ENCODE measurements at places on chromosomes 2 and 18.

DNA sequence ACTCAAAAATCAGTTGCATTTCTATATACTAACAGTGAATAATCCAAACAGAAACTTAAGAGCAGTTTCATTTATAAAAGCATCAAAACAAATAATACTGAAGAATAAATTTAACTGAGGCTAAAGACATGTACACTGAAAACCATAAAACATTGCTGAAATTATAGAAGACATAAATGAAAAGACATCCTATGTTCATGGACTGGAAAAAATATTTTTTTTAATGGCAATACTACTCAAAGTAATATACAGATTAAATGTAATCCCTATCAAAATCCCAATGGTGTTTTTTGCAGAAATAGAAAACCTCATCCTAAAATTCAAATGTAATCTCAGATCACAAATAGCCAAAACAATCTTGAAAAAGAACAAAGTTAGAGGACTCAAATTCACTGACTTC lies 28.6 kb downstream of the ROCK1 start:
- no peak for DNase-seq

- no peak for DNase-seq
Observed at GRCh38 chr2:182545420-182546167, 118.8 kb upstream of the PDE1A start.

DNA sequence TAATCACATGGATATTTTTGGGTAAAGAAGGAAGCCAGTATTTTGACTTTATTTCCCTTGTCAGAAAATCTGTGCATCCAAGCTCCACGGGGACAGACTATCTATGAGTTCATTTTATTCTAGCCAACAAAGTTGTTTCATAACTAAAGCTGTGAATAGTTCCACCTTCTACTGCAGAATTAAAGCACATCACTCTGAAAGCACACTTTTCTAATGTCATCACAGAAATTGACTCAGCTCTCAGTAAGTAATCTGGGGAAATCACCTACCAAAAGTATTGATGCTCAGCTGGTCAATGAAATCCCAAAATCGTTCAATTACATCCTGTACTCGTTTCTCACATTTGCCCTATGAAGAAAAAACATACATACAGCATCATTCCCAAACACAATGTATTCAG lies 19.1 kb downstream of the IAH1 start:
- DNase-seq: no peak

DNA sequence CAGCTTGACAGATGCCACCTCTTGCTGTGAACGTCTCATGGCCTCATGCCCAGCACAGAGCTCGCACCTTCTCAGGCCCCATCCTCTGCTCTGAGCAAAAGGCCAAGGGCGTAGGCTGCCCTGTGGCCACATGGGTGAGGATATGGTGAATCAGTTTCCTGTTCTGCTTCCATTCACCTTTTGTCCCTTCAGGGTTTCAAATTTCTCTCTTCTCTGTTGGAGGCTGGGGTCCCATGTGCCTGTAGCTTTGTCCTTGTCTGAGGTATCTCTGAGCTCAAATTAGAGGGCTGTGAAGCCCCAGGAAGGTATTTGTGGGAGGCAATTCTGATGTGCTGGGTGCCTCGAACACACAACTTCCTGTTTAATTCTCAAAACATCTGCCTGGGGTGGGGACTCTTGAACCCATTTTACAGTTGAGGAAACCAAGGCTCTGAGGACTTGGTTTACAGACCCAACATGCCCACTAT lies 29.0 kb downstream of the ZAP70 start:
- no peak for DNase-seq

DNA sequence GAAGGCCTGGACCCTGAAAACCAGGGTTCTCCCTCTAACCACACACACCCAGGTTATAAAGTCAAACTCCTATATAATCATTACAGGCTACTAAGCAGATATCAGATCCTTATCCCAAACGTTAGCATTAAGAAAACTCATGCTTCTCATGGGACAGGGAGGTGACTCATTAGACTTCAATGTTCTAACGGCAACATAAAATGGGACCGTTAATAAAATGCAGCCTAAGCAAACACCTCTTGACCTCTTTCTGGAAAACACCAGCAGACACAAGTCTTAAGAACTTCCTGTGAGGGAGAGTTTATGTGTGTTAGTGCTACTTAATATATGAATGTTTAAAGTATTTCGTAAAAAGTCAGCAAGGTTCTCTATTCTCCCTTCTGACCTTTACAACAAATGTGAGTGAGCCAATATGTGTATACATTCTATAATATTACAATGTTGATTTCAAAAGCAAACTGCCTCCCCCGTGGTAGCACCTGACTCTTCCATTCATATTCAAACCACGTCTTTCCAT lies 31.7 kb downstream of the LPIN2 start:
- no peak for DNase-seq
